ENCODE measurements at places on chromosomes 2 and 18.

GRCh38 chr2:127175041-127175721 is 44.9 kb downstream of the CYP27C1 start:
- peak; percentile 50 for DNase-seq

GRCh38 chr2:47303341-47304148 is 99.4 kb upstream of the MSH2 start:
- no peak for DNase-seq

GRCh38 chr2:60745330-60745729 is 10.7 kb upstream of the PAPOLG start:
- no peak for DNase-seq

DNA sequence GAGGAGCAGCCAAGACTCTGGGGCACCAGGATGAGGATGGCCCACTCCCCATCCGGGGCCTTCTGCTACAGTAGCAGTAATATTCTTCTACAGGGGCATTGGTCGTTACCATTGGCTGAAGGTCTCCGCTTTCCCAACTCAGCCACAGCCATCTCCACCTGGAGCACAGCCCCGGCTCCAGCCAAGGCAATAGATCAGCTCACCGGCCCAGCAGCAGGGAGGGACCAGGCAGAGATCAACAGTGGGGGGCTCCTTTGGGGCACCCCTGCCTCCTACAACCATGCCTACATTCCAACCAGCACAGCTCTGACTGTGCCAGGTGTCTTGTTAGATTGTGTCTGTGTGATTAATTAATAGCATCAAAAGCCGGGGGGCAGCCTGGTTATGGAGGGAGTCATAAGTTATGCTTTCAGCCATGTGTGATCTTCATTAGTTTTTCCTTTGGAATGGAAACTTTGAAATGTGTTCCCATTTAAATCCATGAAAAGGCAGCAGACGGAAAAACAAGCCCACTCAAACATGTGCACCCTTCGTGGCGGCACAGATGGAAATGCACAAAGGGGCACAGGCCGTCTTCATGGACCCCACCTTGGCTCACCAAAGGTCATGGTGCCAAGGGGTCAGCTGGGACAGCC is 68.6 kb upstream of the BZW1 start:
- DNase-seq: no peak

GRCh38 chr2:172082105-172082943 is 3.0 kb upstream of the DLX1 start:
- DNase-seq: peak; percentile 36

- no peak for DNase-seq
Measured at GRCh38 chr2:68386365-68386764, 21.3 kb downstream of the PLEK start.

DNA sequence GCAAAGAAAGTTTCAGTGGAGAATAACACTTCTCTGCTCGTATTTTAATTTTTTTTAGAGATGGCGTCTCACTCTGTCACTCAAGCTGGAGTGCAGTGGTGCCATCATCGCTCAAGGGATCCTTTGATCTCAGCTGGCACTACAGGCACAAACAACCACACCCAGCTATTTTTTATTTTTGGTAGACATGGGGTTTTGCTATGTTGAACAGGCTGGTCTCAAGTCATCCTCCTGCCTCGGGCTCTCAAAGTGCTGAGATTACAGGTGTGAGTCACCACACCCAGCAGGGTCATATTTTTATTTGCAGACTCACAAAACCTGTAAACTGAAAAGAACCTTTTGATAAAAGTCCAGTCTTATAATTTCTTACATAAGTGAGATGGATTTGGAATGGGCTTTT is 2.6 kb downstream of the TRAK2 start:
- DNase-seq: no peak

DNA sequence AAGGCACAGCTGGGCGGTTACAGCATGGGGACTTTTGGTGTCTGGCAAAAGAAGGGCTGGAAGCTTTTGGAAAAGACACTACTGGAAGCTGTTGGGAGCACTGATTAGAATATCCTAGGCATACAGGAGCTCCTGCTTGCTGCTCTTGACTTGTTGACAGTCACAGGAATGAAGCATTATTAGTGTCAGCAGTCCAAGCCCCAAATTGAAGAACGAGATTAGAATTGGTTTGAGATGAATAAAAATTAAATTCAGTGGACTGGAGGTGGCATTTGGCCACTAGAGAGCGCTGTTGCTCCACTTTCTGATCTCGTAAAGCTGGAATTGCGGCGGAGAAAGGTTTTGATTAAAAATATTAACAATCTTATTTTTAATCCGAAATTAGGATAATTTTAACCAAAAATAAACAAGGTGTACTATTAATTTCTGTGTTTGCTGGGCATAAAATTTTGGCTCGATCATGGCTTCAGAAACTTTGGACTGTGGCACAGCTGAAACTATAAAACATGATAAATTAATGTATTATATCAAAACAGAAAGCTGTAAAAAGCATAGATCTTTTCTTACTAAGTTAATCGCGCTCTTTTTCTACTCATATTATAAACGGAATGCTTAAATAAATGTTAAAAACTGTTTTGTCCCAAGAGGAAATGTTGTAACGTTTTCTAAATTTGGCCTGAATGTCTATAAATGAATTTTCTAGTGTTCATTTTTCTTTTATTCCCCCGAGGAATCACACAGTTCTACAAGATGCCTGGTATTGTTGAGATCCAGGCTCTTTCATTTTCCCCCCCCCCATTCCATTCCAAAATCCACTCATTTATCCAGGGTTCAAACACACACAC is 2.4 kb upstream of the HOXD8 start:
- DNase-seq: peak; percentile 63

DNA sequence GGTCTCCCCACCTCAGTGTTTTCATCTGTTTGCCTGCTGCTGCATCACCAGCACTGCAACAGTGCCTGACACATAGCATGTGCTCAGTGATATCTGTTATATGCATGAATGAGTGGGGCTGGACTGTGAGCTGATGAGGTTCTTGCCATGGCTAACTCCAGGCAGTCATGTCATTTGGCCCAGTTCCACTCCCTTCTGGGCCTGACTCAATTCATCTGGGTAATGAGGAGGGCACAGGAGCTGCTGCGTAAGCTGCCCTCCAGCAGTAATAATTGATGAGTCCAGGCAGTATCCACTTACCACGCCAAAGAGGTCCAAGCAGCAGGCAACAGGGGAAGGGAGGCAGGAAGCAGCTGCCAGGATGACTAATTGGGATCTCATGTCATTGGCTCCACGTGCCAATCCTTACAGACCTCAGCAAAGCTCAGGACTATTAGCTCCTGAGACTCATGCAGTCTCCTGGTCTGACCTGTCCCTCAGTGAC is 34.1 kb upstream of the MAT2A start:
- peak; percentile 71 for DNase-seq

- DNase-seq: no peak
Measured at GRCh38 chr2:224691563-224691962, 24.6 kb downstream of the CCDC195 start.

DNA sequence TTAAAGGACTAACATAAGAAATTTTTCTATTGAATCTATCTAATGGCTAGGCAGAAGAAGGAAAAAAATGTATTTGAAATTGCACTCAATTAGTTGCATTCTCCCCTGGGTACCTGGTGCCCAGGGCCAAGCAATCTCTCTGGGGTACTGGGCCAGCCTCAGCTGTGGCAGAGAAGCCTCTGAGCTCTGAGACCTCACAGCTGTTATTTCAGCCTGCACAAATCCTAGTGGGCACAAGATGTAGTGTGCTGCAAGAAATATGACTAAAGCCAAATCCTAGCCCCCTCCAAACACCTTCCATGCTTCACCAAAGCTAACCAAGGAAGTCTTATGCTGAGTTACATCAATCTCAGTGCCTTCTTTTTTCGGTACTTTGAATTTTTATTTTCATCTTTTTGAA is 478.4 kb downstream of the STK39 start:
- no peak for DNase-seq

DNA sequence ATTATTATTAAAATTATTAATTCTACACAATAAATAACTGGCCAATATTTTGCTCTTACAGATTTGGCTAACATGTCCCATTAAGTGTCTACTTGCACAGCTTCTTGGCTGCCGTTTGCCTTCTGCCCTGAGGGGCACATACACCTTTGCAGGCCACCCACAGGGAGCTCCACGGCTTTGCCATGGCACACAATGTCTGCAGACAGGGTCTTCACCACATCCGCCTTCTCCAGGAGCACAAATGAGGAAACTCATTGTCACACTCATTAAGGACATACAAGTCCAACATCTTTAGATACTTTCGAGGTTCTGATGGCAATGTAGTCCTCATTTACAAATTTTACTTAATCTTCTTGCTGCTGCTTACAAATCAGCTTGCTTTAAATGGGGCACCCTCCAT is 45.6 kb downstream of the LONRF2 start:
- DNase-seq: no peak

DNA sequence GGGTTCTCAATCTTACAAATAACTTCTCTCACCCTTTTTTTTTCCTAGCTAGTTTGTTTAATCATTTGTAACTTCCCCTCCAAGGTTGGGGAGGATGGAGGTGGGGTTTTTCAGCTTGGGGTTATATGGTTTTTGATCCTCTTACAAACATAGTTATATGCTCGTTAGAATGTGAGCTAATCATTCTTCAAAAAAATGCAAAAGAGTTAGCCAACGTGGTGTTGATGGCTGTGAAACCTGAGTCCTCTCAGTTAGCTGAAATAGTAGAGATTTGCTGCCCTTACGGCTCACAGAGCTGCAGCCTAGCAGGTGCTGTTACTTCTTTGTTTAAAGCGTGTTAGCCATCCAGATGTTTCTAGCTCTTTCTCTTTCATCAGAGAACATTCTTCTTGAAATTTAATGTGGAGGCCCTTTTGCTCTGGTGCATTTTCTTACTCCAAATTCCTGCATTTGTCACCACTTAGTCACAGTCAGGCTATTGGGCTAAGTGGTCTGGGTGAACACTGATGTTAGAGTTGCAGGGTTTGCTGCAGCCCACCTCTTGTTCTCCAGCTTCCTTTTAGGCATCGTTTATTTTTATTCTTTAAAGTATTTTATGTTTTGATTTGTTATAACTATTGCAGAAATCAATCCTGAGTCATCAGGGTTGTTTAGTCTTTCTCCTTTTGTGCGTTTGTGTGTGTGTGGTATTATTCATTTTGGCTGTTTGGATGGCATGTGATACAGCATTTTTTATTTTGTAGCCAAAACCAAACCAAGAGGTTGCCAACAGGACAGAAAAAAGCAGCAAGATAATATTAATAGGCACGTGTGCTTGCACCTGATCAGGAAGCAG is 41.1 kb downstream of the LIMS1 start:
- DNase-seq: no peak

GRCh38 chr2:99648178-99648844 is 158.5 kb upstream of the REV1 start:
- DNase-seq: no peak

- DNase-seq: peak; percentile 28
Measured at GRCh38 chr2:228048838-228049490, 132.5 kb downstream of the SPHKAP start.

DNA sequence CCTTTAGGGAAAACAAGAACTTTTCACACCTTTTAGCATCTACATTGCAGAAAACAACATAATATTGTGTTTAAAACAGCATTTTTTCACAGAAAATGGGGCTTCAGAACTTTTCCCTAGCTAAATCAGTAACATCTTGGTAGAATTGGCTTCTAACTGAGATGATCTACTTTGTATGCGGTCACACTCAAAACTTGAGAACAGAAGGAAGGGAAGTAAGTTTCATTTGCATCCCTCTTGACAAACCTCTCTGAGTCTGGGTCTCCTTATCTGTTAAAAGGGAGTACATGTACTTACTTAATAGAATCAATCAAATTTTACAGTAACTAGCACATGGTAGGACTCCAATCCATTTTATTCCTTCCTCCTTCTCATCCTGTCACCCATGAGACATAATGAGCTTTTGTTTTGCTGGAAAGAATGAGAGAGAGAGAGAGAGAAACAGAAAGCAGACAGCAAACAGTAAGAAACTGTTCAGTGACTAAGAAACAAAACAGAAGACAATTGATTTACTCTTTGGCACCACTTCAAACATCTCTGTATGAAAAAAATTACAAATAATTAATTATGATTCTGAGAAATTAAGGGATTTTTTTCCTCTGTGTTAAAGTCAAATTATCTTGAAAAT is 387.3 kb downstream of the SATB2 start:
- no peak for DNase-seq

- DNase-seq: peak; percentile 83
Measured at GRCh38 chr2:73156539-73157124, 43.9 kb upstream of the RAB11FIP5 start.
